ENCODE measurements at places on chromosomes 12 and 14.

- DNase-seq = no peak
Observed at GRCh38 chr12:58283553-58283952, 342.2 kb downstream of the ATP23 start.

GRCh38 chr14:53946404-53947093 lies 10.1 kb downstream of the BMP4 start:
- no peak for DNase-seq

- no peak for DNase-seq
Observed at GRCh38 chr14:29893989-29894388, 33.7 kb downstream of the PRKD1 start.

DNA sequence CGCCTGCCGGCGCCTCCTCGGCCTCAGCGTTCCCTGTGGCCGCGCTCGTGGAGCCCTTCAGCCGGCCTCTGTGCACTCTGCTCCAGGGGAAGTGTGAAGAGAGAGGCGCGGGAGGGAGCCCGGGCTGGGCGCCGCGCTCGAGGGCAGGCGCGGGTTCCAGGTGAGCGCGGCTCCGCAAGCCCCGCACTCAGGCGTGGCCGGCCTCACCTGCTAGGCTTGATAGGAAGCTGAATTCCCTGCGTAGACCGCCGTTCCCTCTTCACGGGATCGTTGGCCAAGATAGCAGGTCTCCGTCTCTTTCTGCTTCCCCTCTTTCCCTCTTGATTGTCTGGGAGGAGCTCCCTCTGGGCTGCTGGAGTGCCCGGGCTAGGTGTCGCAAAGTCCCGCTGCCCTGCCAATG lies 89.7 kb downstream of the ASCL4 start:
- no peak for DNase-seq

DNA sequence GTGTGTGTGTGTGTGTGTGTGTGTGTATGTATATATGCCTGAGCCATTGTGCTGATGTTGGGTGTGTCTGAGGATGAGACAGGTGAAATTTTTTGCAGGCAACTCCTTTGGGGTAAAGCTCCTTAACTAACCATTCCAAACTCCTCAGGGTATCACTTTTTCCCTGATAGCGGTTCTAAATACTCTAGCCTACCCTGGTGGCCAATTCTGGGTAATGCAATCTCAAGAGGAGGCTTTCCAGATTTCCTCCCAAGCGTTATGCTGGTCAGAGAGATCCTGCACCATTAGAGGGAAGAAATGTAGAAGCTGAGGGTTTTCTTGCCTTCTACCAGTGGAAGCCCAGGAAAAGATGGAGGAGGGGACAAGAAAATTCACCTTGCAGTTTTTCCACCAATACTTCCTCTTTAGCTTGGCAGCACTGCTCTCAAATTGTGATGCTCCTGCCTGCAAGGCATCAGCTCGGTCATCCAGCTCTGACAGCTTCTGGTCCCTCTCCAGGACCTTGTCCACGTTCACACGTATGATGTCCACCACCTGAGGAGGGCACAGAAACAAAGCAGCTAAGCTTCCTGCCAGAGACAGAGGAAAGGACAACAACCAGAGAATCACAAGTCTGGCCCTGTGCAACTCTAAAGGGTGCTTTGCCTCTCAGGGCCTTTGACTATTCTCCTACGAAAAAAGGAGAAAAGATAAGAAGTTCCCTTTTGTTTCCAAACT lies 4.9 kb downstream of the VAMP1 start:
- peak; percentile 56 for DNase-seq

GRCh38 chr14:78605897-78606500 lies 435.8 kb downstream of the NRXN3 start:
- no peak for DNase-seq

GRCh38 chr14:92609955-92610354 lies 96.4 kb downstream of the RIN3 start:
- DNase-seq = no peak

GRCh38 chr14:19917955-19918518 lies 2.4 kb upstream of the OR4K5 start:
- no peak for DNase-seq

GRCh38 chr14:25412998-25413397 lies 363.1 kb upstream of the STXBP6 start:
- no peak for DNase-seq

DNA sequence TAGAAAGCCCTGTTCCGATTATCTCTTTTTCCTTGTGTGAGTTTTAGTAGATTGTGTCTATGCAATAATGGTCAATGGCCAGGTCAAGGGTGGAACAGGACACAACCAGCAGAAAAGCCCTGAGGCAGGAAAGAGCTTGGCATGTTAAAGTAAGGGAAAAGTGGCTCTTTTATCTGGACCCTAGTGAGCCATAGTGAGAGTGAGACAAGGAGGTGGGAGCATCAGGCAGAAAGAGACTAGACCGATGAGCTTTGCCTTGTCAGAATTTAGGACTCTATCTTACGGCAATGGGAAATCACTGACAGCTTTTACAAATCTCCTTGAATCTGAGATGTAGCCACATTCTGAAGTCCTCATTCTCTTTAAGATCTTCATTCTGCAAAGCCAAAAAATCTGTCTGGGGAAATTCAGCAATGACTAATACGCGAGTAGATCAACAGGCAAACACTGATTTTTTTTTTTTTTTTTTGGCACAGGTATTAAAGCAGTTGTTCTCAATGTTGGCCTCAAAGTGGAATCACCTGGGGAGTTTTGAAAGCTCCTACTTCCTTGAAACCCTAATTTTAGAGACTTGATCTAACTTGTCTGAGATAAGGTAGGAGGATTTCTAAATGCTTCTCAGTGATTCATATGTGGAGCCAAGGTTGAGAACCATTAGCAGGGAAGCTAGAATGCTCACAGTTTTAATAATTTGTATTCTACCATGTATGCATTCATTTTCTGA lies 33.9 kb downstream of the TMEM19 start:
- no peak for DNase-seq

- no peak for DNase-seq
Observed at GRCh38 chr12:65123435-65124063, 2.4 kb upstream of the WIF1 start.

- DNase-seq = no peak
Observed at GRCh38 chr12:124726596-124727263, 136.9 kb downstream of the SCARB1 start.

DNA sequence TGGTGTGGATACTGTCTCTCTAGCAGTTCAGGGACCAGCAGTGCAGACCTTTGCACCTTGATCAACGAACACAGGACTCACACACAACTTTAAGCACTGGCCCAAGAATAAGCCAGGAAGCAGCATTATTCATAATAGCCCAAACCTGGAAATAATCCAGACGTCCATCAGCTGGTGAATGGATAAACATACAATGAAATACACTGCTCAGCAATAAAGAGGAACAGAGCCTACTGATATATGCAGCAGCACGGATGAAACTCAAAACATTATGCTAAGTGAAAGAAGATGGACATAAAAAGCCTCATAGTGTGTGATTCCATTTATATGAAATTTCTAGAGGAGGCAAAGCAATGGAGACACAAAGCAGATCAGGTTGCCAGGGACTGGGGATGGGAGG lies 303.9 kb upstream of the FKBP4 start:
- DNase-seq = no peak

DNA sequence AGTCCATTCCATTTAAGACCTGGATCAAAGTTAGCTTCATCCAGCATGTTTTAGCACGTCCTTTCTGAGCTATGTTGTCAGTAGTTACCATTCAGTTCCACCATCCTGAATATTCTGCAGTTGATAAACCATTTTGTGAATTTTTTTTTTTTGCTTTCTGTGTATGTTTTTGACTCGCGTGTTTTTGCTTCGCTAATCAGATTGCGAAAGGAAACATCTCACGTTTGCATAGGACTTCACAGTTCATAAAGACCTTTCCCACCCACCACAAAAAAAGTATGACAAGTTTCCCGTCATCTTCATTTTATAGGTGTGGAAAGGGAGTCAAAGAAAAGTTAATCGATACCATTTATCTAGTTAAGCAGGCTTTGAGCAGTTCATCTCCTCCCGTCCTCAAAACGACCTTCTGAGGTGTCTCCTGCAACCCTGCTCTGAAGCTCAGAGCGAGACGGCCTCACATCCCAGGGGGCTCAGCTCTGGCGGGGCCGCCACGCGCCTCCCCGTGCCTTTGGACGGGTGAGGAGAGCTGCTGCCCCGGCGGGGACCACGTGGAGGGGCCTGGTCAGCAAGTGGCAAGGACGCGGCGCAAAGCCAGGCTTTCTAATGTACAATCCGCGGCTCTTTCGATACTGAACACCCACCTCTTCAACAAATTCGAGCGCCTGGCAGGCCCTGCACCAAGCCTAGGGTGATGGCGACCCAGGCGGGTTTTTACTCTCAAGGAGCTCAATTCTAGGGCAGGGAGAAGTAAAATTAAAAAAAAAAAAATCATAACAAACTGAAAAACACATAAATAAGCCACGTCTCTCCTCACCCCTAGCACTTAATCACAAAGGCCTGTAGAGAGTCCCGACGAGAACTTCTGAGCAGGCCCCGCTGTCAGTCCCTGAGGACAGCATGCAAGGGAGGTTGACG lies 988 bp upstream of the TMEM263 start:
- no peak for DNase-seq

- no peak for DNase-seq
Observed at GRCh38 chr14:77195766-77196165, 14.2 kb downstream of the TMEM63C start.

- no peak for DNase-seq
Observed at GRCh38 chr12:50533971-50534370, 29.2 kb downstream of the DIP2B start.

DNA sequence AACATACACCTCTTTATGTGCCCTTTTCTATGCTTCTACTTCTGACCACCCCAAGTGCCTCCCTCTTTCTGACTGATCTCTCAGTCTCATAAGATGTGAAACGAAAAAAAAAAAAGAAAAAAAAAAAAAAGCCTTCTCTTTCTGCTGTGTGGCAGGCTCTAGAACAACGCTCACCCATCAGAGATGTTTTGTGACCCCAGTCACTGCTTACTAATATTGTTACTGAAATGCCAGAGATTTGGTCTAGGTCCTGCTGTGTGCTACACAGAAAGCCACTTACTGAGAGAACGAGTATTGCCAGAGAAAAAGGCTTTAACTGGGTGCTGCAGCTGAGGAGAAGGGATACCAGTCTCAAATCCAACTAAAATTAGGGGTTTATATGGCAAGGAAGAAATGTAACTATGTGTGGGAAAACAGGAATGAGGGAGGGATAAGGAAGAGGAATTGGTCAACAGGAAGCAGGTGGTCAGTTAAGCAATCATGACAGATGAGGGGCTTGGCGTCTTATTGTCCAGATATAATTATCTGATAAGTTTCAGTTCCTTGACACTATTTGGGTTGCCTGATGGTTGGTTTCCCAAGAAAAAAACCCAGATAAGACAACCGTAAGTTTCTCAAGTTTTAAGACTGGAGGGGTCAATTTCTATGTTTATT lies 149.0 kb downstream of the NAV3 start:
- no peak for DNase-seq

GRCh38 chr14:54146601-54147000 lies 190.0 kb upstream of the BMP4 start:
- DNase-seq = no peak

GRCh38 chr12:132389026-132389425 lies 59.6 kb upstream of the GALNT9 start:
- DNase-seq = no peak

DNA sequence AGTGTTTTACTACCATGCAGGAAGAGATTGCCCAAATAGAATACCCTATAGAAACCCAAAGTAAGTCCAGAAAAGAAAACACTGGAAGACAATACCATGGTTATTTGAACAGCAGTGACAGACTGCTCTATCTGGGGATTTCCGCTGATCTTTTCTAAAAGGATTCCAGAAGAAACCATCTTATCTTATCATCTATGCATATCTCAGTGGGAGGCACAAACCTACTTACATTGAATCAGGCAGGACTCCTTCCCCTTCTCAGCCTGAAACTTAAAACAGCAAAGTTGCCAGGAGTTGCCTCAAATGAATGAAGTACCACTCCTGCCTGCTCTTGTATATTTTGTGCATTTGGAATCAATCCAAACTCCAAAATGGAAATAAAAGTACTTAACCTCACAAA lies 56.7 kb upstream of the NR2C1 start:
- no peak for DNase-seq

DNA sequence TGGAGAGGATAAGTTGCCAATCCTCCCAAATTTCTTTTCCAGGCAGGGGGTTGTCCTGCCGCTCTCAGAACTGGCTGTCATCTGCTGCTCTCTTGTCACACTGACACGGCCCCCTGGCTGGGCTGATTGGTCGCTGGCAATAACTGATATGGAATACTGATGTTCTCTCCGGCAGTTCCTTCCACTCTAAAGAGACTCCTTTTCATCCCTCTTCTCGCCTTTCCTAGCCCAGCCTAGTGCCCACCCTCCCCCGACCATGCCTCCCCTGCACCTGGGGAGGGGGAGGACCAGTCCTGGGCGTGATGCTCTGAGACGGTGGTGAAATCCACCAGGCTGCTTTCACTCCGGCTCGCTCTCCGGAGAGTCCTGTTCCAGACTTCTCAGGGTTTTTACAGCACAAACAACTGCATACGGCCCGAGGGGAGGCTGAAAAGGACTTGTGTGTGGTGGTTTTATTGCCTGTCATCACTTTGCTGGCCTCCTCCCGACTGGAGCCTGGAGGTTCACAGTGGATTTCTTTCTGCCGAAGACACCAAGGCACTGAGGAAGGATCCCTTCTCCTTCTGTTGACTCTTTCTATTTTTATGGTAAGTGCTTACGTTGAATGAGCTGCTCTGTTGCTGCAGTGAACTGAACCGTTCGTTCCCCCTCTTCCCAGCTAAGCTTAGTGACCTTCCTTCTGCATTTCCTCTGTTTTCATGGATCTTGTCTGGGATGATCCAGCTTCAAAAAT lies at the start of gene ANO4:
Gene ANO4 (plus strand): TSS at position 336 of the 733 bp plus-strand sequence. CDS start 107,010 bp downstream, outside the sequence.
- no peak for DNase-seq

DNA sequence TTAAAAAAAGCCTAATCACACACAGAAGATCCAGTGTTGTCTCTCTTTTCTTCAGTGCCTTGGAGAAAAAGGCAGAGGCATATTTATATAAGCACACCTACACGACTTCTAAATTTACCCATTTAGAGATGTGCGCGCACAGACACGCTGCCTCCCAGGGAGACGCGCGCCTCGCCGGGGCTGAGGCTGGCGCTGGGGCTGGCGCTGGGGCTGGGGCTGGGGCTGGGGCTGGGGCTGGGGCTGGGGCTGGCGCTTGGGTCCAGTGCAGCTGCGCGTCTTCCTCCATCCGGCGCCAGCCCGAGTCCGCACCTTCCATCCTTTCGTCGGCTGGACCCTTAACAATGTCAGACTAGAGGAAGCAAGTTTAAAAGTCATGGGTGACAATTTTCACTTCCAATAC lies 118.4 kb upstream of the ARID2 start:
- DNase-seq = no peak

DNA sequence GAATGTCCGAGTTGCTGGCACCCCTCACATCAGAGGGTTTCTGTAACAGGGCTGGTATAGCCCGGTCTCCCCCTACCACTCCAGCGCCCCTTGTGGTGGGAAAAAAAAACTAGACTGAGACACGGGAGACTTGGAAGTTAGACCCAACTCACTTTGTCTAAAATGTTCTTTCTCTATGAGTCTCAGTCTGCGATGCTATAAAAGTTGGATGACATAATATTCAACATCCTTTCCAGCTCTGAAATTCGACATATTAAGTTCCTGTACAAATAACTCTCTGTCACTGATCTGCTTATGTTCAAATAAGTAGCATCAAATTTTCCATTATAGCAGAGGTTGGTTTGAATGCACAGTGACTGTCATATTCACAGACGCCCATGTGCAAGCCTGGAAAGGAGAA lies 25.7 kb upstream of the TC2N start:
- DNase-seq = peak; percentile 27

- DNase-seq = no peak
Observed at GRCh38 chr14:66114071-66114470, 372.1 kb upstream of the CCDC196 start.

Measured in central memory CD4-positive, alpha-beta T cell (primary cell).